ENCODE measurements at places on chromosomes 4 and X.
A peak's percentile ranks its signal among the peaks of the same experiment; 100 is the strongest.

GRCh38 chrX:153928846-153929245 lies 2.8 kb upstream of the ARHGAP4 start:
- DNase-seq = no peak

DNA sequence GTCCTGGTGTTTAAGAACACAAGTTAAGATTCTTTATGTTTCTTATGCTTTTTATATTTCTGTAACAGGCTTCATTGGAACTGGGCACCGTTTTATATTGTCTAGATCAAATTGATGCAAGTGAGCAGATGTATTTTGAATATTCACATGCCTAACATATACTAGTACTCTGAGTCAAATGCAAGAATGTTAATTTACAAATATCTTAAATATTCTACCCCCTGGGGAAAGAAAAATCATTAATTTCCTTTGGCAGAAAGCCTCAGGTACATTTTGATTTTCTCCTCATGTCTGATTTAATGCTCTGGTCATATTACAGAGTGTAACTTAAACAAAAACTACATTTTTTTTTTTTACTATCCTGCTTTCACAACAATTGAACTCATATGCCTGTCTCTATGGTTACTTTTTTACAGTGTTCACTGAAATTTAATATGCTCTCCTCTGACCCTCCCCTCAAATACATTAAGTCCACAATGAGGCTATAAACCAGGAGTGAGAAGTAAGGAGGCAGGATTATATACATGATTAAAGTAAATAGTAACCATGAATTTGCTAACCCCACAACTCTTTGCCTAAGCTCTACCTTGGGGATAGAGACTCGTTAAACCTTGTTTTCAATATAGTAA lies 2.4 kb upstream of the NSUN7 start:
- DNase-seq = no peak

DNA sequence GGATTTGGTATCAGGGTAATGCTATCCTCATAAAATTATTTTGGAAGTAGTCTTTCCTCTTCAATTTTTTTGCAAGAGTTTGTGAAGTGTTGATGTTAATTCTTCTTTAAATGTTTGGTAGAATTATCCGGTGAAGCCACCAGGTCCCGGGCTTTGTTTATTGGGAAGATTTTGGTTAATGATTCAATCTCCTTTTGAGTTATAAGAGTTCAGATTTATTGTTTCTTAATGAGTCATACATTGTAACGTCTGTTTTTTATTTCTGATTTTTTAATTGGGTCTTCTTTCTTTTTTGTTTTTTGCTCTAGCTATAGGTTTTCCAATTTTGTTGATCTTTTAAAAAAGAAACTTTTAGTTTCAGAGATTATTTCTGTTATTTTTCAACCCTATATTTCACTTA lies 412.3 kb downstream of the PDGFC start:
- no peak for DNase-seq

DNA sequence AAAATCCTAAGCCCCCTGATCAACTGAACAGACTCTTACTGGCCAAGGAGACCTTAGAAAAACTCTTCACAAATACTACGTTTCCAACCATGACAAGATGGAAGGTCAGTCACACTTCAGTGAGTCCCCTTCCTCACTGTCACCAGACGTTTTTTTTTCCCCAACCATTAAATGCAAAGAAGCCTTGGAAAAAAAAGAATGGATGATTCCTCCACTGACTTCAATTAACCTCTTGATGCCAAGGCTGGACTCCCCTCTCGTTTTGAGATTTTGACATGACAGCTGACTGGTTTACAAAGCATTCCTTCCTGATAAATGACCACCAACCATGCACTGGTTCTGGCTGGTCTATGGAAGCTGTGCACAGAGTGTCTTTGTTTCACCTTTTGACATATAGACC lies 73.2 kb downstream of the SLC34A2 start:
- no peak for DNase-seq

DNA sequence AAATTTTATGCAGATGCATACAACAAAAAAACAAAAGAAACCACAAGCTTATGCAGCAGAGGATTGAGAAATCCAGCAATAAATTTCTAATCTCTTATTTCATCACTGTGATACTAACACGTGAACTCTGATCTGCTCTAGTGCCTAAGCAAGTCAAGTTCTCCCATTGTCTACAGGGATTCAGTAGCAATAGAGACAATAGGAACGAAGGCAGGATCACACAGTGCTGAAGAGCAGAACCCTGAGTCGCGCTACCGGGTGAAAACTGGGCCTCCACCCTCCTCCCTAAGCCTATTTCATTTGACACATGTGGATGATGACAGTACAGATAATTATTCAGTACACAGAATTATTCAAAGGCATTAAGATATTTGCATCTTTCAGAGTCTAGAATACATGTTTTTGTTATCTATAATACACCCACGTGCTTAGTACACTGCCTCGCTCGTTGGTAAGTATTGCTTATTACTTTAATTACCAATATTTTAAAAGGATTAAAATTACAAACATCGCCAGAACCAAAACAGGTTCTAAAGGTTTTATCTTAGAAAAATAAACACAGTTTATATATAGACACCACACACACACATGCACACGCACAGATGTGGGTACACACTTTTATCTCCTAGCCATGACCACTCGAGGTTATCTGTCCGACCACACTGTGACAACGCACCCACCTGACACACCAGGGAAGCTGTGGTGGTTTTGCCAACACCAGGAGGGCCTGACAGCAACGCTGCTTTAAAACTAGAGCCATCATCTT lies 60.1 kb downstream of the RFC1 start:
- DNase-seq = no peak

- DNase-seq = no peak
These were observed 60.8 kb downstream of the USP9X start for GRCh38 chrX:41145920-41146608.

- peak; percentile 29 for DNase-seq
These were observed 929 bp downstream of the ZBTB33 start for GRCh38 chrX:120251471-120252011.

DNA sequence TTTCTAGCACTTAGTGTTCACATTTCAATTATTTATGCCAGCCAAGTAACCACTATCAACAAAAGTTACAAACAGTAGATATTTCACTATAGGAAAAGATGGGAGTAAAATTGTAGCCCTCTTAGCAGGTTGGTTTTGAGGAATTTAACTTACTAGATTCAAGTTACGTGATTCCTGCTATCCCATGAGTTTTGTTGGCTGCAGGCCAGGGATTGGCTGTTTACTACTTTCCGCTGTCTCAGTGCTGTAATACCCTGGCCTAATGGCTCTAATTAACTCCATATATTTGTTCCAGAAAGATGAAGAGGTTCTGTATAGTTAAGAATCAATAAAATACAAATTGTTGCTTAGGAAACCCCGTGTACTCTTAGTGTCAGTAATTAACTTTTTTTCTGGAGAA lies 55.5 kb upstream of the MAGED1 start:
- peak; percentile 16 for DNase-seq

DNA sequence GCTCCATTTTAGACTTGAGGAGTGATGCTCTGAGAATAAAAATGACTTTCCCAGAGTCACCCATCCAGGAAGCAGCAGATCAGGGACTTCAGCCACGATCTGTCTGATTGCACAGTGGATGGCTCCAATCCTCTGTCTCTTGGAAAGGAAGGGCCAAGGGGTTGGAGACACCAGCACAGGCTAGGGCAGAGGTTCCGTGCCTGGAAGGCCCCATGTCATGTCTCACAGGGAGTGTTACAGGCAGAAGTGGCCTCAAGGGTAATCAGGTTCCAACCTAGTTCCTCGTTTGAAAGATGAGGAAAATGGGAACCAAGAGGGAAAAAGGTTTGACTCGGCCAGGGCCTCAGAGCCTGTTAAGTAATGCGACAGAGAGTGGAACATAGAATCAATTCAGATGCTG lies 160.0 kb downstream of the EFNB1 start:
- DNase-seq = no peak

GRCh38 chr4:159103384-159103990 lies 608 bp downstream of the RAPGEF2 start:
- peak; percentile 36 for DNase-seq

GRCh38 chr4:182207830-182208396 lies 35.3 kb upstream of the TENM3 start:
- DNase-seq = no peak

DNA sequence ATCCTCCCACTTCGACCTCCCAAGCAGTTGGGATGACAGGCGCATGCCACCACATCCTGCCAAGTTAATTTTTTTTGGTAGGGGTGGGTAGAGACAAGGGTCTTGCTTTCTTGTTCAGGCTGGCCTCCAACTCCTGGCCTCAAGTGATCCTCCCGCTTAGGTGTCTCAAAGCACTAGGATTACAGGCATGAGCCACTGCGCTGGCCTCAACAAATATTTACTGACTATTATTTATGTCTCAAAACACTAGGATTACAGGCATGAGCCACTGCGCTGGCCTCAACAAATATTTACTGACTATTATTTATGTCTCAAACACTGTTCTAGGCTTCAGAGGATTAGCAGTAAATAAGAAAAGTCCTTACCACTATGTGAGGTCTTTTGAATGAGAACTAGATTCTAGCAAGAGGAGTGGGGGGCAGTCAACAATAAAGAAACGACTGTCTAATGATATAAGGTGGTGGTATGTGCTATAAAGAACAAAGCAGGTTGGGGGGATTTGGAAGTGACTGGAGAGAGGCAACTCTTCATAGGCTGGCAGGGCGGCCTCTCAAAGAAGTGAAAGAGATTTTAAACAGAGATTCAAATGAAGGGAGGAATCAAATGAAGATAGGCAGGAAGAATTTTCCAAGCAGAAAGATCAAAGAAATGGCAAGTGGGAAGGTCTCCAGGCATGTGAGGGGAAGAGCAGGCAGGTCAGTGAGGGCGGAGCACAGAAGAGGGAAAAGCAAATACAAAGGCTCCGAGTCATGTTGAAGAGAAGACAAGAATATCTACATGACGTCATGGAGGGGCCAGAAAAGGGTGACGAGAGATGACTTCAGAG lies 12.7 kb upstream of the ACSL1 start:
- DNase-seq = no peak

DNA sequence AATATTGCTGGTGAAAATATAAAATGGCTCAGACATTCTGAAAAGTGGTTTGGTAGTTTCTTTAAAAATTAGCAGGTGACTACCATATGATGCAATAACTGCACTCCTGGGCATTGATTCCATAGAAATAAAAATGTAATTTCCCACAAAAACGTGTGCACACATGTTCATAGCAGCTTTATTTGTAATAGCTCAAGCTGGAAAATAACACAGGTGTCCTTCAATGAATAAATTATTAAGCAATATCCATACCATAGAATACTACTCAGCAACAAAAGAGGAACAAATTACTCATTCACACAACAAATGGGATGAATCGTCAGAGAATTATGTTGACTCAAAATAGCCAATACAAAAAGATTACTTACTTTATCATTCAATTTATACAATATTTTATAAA lies 893.7 kb upstream of the SLIT2 start:
- DNase-seq = no peak

GRCh38 chr4:11098461-11098860 lies 330.2 kb downstream of the HS3ST1 start:
- no peak for DNase-seq

- DNase-seq = no peak
These were observed 26.5 kb upstream of the JADE1 start for GRCh38 chr4:128782875-128783614.

- DNase-seq = peak; percentile 22
These were observed 1.4 kb downstream of the MAGED1 start for GRCh38 chrX:51894697-51895336.

GRCh38 chr4:130820448-130820847 lies 1724.5 kb downstream of the C4orf33 start:
- DNase-seq = no peak

DNA sequence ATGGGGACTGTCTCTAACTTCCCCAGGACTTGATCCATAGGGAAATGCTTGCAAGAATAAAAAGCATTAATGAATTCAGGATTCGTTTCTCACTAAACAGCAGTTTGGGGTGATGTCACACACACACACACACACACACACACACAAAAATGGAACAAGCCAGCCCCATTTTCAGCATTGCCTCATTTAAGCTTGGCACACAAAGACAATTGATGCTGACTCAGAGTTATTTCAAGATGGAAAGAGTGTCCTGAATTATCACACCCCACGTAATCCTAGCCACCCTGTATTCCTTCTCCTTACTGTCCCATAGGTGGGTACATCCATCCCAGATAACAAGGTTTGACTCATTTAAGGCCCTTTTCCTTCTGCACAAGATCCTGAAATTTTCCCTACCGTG lies 345.1 kb upstream of the HS3ST1 start:
- DNase-seq = no peak

- DNase-seq = no peak
These were observed 61.4 kb downstream of the PAPSS1 start for GRCh38 chr4:107658400-107659336.

GRCh38 chr4:12359420-12359819 lies 930.7 kb upstream of the HS3ST1 start:
- no peak for DNase-seq

DNA sequence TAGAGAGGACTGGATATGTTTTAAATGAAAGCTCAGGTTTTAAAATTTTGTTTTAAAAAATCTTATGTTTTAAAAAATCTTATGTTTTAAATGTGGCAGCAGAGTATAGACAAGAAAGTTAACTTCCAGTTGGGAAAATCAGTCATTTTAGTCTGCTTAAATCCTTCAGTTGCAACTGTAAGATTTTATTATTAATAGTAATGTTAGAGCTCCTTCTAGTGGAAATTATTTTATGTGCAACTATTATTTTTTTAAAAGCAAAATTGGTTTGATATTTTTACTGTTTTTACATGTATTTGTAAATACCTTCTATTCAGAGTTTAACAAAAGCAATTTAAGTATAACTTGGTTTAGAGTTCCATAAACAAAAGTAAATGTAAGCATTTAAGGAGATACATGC lies 8.5 kb upstream of the NUDT6 start:
- no peak for DNase-seq

DNA sequence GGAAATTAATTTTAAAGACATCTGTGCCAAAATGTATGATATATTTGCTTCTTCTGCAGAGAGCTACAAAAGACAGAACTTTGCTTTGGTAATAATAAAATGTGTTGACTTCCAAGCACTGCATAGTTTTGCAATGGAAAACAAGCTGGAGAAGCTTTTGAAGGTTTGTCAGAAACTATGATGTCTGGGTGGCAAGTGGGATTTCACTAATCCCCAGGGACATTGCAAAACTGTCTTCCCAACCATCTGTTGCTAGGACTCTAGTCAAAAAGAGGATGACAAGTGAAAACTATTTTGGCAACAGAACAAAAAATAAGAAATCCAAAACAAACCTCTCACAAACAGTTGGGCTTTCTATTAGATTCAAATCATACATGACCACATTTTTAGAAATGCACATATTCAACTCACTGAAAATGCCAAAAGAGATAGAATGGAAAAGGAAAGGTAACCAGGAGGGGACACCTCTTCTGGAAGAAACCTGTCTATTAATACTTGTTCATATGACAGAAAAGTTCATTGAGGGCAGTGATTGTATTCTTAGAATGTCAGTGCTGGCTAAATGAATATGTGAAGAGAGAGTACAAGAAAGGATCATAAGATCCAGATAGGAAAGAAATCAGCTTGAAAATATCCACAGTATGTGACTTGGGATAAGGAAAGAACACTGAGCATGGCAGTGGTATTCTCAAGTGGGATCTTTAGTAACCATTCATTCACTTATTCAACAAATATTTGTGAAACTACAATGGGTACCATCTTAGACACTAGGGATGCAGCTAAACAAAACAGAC lies 228.0 kb downstream of the RASL11B start:
- DNase-seq = peak; percentile 15

Data from Ammon's horn (tissue), 1 donor.